ENCODE measurements at places on chromosomes 16 and 17.
A peak's percentile ranks its signal among the peaks of the same experiment; 100 is the strongest.

DNA sequence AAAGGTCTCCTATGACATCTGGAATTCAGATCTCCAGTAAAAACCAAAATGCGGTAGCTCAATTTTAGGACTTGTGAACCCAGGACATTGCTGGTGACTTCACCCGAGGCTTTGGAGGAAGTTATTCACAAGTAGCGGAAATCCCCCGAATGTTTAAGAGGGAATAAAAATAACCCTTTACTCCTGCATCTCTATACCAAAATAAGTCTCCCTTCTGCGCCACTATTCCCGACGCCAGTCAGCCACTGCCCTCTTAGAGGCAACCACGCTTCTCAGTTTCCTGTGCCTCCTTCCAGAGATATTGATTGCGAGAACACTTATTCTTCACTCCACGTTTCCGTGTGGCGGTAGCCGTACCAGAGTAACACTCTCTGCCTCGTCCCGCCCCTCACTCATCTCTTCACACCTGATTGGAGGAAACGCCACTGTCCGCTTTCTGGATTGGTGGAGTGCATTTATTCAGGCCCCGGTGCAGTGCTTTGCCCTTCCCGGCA lies 27.4 kb downstream of the EMP2 start:
- no peak for DNase-seq

GRCh38 chr17:75457047-75457654 lies 716 bp downstream of the TMEM94 start:
- DNase-seq = no peak

DNA sequence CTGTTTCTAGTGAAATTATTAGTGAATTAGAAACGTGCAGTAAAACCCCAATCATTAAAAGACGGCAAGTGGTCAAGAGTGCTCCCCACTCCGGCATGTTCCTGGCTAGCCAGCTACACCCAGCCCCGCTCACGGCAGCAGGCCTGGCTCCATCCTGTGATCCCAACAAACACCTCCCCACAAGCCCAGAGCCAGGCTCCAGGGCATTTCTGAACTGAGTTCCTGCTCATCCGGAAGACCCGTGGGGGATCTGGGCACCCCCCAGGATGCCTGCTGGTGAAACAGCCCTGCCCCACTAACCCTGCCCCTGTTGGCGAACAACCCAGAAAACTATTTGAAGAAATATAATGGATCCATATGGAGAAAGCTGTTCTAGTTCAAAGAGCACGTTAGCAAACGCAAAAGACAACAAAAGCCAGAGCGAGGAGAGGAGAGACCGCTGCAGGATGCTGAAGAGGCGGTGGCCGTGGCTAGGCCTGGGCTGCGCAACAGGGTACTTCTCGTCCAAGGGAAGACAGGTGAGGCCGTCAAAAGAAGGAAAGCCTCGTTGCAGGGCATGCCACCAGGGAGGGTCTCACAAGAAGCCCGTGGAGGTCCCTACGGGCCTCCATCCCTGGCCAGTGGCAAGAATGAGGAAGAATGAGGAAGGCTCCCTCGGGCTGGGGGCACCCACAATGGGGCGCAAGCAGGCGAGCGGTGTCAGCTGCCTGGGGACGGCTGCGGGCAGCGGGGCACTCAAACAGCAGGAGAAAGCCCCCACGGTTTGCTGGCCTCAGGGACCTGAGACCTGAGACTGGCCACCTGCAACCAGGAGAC lies 19.2 kb downstream of the SLC16A3 start:
- no peak for DNase-seq

GRCh38 chr16:88047462-88047861 lies 96.2 kb downstream of the BANP start:
- DNase-seq = no peak

DNA sequence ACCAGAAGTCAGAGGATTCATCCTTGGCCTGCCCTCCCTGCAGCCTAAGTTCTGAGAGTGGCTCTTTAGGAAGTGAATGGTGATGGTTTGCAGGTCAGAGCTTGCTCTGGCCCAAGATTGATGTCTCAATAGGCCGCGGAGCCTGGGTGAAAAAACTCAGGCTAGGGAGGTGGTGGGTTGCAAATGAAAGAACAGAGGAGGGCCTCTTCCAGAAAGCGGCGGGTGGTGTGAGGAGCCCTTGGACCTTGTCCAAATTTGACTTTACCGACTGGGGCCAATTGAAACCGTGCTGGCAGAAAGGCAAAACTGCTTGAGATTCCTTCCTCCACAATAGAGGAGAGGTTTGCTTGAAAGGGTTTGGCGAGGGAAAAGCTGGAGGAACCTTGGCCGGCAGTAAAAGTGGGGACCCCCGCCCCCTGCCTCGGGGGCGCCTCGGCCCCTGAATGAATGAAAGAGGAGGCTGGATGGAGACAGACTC lies 331.3 kb downstream of the SEC14L1 start:
- DNase-seq = peak; percentile 70
